ENCODE measurements at places on chromosomes 5 and 9. TPM values are rescaled to one million over a fixed set of nuclear protein-coding genes. Genes with fewer than 3 reads are reported as not detected.
A peak's percentile ranks its signal among the peaks of the same experiment; 100 is the strongest.

DNA sequence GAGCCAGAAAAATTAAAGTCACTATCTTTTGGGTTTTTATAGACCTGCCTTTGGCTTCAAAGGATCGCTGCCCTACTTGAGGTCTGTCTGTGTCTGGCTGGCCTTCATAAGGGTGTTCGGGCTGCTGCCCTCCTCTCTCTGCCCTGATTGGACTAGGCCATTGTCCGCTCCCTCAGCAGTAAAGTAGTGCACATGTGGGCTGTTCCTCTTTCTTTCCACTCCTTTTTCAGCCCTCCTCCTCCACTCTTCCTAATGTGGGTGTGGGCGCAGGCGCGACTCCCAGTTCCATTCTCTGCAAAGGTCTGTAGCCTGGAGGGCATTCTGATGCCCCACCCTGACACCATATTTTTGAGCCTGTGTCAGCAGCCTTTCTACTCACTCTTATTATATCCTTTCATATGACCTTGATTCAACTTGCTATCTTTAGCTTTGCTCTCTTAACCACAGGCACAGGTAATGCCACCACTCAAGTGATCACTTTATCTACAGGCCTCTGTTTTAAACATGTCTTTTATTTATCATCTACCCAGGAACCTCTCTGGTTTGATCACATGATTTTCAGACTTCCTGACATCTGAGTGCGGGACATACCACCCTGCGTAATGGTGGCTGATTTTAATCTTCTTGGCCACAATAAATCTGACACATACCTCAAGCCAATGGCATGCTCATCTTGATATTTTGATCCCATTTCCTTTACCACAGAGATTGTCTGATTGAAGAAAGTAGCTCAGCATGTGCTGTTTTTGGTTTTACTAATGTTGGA lies 144.5 kb downstream of the AOPEP start:
- ATAC-seq, result peak; percentile 74

GRCh38 chr5:124043456-124043855 lies 531.5 kb downstream of the CSNK1G3 start:
- no peak for ATAC-seq

GRCh38 chr5:43926923-43927322 lies 323.9 kb downstream of the NNT start:
- no peak for ATAC-seq

DNA sequence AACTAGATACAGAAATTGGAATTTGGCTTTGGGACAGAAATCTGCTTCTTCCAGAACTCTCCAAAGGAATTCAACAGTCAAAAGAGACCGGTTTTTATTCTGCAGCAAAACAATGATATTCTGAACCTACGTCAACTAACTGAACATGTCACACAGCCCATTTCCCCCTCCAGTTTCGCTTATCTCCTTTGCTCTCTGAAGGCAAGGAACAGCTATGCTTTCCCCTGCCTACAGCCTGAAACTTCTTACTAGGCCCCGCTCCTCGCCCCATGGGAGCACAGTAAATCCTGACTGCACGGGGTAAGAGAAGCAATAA lies 488 bp downstream of the SKIC3 start:
- no peak for ATAC-seq

DNA sequence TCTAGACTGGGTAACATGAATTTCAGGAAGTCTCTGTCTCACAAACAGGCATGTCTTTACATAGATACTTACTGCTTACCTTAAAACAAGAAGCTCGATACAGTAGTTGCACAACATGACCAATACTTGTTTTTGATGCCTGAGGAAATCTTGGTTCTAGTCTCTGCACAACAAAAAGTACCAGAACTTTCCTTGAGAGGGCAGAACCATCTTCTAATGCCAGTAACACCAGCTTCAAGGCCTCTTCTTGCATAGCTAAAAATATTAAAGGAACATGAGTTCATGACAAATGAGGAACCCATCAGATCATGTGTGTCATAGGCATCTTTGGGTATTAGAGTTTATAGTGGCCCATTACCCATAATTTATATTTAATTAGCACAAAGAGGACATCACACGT lies 22.0 kb downstream of the RC3H2 start:
- ATAC-seq, result no peak

DNA sequence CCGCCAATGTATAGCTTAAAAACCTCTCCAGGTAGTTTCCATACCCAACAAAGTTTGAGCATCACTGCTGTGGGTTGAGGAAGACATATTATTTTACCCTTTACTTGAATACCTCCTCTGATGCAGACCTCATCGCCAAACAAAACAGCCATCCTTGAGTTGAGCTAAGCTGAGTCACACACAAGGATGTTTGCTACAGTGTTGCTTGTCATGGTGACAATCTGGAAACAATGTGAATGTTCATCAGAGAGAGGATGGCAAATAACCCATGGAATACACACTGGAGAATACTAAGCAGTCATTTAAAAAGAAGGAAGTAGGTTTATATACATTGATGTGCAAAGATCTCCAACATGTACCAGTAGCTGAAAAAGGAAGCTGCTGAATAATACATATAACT lies 41.1 kb upstream of the TCF7 start:
- no peak for ATAC-seq

GRCh38 chr5:170536525-170536924 lies 32.7 kb downstream of the KCNIP1 start:
- no peak for ATAC-seq

- peak; percentile 75 for ATAC-seq
Observed at GRCh38 chr5:137737349-137738131, 1.7 kb upstream of the KLHL3 start.

DNA sequence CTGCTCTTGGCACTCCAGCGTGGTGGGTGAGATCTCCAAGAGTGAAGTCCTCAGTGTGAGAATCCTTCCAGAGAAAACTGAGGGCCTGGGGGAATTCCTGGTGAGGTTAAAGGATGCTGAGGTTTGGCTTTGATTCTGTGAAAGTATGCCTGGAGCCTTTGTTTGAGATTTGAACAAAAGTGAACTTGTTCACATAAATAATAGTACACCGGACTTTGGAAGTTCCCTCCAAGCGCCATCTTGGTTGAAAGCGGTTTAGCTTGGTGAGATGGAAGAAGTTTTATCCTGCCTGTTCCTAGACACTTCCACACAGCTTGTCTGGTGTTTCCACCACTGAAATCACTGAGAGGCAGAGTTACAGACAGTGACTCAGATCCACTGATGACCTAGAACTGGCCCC lies 286.4 kb downstream of the NTRK2 start:
- no peak for ATAC-seq

DNA sequence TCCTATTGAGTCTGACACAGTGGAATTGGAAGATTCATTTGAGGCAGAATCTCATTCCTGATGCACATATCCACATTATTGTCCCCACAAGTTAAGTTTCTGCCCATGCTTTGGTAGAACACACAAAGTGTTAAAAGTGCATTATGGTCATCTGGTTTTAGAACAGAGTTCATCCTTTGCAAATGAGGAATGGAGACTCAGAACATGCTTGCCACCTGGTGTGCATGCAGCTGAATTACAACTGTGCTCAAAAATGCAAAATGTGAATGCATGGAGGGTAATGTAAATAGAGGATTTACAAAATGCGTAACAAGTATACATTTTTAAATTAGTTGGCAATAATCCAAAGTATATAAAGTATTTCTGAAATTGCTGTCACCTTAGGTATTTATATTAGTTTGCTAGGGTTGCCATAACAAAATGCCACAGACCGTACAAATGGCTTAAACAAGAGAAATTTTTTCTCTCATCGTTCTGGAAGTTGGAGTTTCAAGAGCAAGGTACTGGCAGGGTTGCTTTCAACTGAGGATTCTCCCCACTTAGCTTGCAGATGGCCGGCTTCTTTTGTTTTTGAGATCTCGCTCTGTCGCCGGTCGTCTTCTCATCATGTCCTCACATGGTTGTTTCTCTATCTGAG lies 671.1 kb downstream of the TAF11L14 start:
- peak; percentile 48 for ATAC-seq

GRCh38 chr9:105244734-105245028 lies 230 bp downstream of the SLC44A1 start:
- ATAC-seq, result peak; percentile 65

GRCh38 chr9:81861644-81862043 lies 66.6 kb upstream of the SPATA31D4 start:
- ATAC-seq, result peak; percentile 48

GRCh38 chr5:36988396-36988795 lies 111.8 kb downstream of the NIPBL start:
- ATAC-seq, result no peak

- peak; percentile 59 for ATAC-seq
Observed at GRCh38 chr9:83039303-83039702, 23.6 kb downstream of the RASEF start.

GRCh38 chr9:22169243-22169642 lies 160.1 kb upstream of the CDKN2B start:
- no peak for ATAC-seq

DNA sequence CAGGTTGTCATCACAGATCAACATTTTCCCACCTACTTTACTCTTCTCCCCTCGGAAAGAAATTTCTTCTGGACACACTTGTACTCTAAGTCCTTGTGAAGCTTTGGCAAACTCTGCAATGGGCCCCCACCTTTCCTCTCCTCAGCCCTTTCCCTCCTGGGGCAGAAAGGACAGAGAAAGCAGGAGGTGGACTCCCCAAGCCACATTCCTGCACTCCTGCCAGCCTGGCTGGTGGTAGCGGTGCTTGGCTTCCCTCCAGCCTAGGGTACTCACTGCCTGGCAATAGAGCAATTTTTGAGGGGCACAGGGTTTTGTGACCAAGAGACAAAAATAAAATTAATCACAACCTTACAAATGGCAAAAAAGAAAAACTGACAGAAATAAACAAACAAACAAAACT lies 451.4 kb downstream of the ZSWIM6 start:
- ATAC-seq, result no peak

GRCh38 chr5:178389796-178390195 lies 157.2 kb upstream of the PHYKPL start:
- ATAC-seq, result no peak

DNA sequence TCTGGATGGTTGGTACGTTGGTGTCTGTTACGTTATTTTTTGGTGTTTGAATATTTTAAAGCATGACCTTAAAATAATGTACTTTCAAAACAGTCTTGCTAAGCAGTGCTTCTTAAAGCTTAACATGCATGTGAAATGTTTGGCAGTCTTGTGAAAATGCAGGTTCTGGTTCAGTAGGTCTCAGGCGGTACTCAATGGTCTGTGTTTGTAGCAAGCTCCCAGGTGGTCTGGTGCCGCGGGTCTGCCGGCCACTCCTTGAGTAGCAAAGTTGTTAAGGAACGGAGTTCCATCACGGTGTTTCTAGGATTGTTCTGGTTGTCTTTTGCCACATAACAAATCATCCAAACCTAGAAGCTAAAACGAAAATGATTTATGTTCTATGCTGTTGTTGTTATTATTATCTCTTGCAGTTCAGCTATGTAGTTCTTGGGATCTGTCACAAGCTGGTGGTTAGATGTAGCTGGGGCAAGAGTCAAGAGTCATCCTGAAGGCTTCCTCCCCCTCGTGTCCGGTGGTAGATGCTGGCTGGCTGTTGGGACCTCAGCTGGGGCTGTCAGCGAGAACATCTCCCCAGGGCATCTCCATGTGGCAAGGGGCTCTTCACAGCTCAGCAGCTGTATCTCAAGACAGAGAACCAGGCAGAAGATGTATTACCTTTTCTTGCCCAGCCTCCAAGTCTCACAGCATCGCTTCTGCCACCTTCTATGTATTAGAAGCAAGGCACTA lies 186.8 kb downstream of the PALM2AKAP2 start:
- no peak for ATAC-seq

- no peak for ATAC-seq
Observed at GRCh38 chr5:150342583-150342982, 14.9 kb upstream of the TCOF1 start.

DNA sequence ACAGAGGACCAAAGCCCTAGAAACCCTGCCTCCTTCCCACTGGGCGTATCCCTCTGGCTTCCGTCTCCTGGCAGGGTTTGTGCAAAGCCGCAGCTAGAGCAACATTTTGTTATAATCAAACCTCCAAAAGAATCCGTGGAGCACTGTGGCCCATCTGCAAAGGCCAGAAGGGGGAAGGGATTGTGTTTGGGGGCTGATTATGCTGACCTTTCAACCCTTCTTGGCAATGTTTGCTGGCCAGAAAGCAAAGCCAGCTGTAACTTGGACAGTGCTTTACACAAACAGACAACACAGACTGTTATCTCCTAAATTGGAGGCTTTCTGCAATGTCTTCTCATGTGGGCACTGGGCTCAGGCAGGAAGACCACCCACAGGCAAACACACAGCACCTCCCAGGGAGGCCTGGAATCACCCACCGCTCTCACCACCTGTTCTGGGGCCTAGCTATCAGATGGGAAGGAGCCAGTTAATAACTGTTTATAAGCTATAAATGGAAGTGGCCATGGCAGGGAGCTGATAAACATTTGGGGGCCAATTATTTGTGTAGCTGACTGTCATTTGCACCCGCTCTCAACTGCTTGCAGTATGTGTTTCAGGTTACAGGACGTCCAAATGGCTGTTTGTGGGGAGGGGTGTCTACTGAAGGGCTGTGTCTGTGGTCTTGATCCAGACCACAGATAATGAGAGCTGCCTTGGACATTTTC lies 121.6 kb upstream of the ERCC6L2 start:
- no peak for ATAC-seq

GRCh38 chr9:131121346-131121745 lies 4.0 kb upstream of the NUP214 start:
- no peak for ATAC-seq

- no peak for ATAC-seq
Observed at GRCh38 chr5:155938051-155938450, 388.9 kb upstream of the SGCD start.

DNA sequence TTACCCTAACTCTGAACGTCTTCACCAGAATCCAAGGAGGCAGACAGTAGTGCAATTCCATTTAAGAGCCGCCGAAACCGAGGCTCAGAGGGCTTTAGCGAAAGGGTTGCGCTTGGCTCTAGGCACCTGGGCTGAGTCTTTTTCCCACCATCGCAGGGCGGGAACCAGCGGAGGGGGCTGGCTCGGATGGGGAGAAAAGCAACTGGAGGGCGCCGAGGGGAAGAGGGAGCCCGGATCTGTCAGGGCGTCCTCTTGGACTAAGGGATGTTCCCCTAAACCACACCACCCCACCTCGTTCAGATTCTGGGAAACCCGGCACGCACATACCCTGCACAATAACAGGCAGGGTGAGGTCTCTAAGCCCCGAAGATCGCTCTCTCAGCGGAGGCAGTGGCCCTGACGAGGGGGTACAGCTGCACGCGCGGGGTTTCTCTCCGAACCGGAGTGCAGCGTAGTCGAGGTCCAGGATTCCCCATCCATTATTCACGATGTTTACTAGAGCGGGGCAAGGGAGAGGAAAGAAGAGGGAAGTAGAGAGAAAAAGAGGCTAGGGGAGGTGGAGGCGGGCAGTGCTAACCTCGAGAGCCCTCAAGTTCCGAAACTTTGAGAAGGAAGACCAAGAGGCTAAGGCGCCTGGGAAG lies 1.3 kb upstream of the POU4F3 start:
- no peak for ATAC-seq

The DMRT3 gene
- total RNA-seq, result not detected

The TEK gene
- total RNA-seq, result 1.9 TPM

The STK32A gene
- 0.04 TPM for total RNA-seq

The RIGI gene
- total RNA-seq, result 5.6 TPM

The FAM163B gene
- not detected for total RNA-seq

The B4GALT1 gene
- total RNA-seq, result 50.9 TPM

The RCL1 gene
- 13.9 TPM for total RNA-seq
